ENCODE measurements at places on chromosomes 2 and 18.

- DNase-seq, result no peak
Observed at GRCh38 chr18:45528712-45529336, 86.5 kb upstream of the SLC14A2 start.

- no peak for DNase-seq
Observed at GRCh38 chr18:23587220-23587642, 925 bp upstream of the NPC1 start.

GRCh38 chr2:41966920-41967319, 80.9 kb upstream of the PKDCC start:
- no peak for DNase-seq

GRCh38 chr2:178265851-178266250, 71.5 kb downstream of the OSBPL6 start:
- no peak for DNase-seq

- no peak for DNase-seq
Observed at GRCh38 chr2:179460181-179460929, 195.7 kb upstream of the SESTD1 start.

DNA sequence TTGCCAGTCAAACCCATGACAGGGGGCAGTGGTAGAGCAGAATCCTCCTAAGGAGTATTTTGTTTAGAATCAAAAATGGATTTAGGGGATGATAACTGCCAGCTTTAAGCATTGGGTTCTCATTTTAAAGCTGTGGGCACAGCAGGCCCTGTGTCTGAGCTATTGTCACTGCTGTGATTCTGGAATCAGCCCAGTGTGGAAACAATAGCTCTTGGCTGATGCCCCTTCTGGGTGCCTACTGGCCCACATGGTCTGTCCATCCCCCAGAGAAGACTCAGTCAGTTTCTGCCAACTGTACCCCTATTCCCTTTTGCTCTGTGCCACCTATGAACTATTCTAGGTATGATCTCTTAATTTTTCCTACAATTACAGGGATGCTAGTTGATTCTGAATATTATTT, 91.7 kb upstream of the LRRTM1 start:
- DNase-seq, result no peak

- no peak for DNase-seq
Observed at GRCh38 chr2:164850235-164850634, 8.6 kb upstream of the COBLL1 start.

DNA sequence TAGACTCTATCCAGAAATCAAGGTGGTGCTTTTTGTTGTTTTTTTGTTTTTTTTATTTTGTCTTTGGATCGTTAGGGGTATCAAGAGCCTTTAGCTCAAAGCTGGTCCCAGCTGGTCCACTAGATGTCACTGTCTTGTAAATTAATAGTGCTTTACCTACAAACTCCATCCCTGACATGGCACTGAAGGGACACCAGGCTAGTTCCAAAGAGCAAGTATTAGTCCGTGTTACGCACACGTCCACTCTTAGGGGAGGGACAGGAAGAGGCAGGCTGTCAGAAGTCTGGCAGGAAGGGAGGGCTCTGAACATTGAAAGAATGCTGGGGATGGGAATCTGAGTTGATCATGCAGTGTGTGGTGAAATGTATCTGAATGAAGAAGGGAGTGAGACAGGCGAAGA, 85.9 kb upstream of the CCBE1 start:
- DNase-seq, result no peak

DNA sequence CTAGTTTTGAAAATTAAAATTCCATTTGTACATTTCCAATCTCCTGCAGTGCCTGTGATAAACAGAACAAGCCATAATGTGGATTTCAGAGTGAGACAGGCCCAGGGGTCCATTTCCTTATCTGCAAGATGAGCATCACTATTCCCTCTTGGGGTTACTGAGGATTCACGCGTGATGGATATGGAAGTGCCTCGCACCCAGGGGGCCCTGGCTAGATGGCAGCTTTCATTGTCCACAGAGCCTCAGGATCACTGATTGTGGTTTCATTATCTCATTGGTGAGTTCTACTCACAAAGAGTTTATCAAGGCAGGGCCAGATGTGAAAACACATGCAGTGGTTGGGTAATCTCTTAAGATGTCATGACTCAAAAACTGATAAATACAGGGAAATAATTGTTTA, 11.6 kb downstream of the CNGA3 start:
- DNase-seq, result no peak

- DNase-seq, result no peak
Observed at GRCh38 chr18:70662588-70662987, 373.7 kb downstream of the SOCS6 start.

DNA sequence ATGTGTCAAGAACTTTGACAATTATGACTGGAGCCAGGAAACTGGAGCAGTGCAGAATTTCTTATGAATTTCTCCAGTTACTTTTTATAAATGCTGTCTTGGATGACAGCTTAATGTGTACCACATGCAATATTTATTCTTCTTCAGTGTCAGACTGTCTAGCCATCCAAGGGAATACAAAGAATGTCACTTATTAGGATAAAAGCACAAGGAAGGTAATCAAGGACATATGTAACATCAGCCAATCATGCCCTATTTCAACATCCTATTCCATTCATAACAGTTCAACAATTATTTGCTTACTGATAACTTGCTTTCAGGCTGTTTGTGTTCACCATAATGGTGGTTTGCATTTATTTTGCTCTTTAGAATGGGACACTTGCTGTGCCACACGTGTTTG, 139.8 kb downstream of the OLA1 start:
- DNase-seq, result no peak

GRCh38 chr2:217279140-217279539, 419.3 kb upstream of the TNP1 start:
- no peak for DNase-seq

DNA sequence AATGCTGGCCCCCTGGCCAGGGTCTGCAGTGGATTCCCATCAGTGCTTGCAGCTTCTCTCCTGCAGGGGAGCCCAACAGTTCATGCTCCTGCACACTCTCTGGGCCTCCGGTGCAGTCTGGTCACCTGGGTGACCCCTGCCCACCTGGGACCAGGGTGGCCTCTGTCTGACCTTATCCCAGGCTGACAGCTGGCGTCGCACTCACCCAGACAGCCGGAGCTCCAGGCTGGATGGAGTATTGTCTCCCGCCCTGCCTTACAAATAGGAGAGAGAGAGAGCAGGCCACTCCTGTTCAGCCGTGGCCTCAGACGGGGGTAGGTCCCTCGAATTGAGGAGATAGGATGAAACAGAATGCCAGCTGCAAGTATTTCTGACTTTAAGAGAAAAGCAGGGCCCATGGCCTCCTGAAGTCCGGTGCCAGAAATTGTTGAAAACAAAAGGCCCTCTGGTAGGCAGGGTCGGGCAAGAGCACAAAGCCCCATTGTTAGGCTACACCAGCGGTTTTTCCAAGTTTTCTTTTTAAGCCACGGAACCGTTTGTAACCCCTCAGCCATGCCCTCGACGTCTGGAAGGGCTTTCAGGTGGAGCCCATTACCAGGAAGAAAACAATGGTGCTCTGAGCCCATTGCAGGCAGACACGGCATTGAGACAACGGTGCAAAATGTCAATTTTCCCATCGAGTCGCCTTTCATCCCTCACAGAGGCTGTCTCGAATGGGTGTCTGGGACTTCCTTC, 258.4 kb downstream of the BCL11A start:
- no peak for DNase-seq

DNA sequence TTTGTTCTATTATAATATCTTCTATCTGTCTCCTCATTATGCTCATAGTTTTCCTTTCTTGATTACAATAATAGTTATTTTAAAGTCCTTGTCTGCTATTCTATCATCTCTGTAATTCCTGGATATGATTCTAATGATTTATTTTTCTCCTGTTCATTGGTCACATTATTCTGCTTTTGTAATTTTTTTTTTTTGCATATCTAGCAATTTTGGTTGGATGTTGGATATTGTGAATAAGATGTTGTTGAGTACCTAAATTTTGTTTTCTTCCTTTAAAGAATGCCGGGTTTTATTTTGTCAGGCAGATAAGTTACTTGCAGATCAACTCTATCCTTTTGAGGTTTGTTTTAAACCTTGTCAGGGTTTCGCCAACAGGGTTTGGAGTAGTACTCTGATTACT, 25.2 kb downstream of the KATNAL2 start:
- DNase-seq, result no peak

- no peak for DNase-seq
Observed at GRCh38 chr2:38586931-38587330, 15.8 kb downstream of the HNRNPLL start.

GRCh38 chr2:112682101-112682500, 36.4 kb downstream of the SLC20A1 start:
- DNase-seq, result no peak

GRCh38 chr2:45256867-45257641, 247.8 kb upstream of the SIX2 start:
- no peak for DNase-seq

- no peak for DNase-seq
Observed at GRCh38 chr2:240891492-240892340, 4.2 kb downstream of the MAB21L4 start.

DNA sequence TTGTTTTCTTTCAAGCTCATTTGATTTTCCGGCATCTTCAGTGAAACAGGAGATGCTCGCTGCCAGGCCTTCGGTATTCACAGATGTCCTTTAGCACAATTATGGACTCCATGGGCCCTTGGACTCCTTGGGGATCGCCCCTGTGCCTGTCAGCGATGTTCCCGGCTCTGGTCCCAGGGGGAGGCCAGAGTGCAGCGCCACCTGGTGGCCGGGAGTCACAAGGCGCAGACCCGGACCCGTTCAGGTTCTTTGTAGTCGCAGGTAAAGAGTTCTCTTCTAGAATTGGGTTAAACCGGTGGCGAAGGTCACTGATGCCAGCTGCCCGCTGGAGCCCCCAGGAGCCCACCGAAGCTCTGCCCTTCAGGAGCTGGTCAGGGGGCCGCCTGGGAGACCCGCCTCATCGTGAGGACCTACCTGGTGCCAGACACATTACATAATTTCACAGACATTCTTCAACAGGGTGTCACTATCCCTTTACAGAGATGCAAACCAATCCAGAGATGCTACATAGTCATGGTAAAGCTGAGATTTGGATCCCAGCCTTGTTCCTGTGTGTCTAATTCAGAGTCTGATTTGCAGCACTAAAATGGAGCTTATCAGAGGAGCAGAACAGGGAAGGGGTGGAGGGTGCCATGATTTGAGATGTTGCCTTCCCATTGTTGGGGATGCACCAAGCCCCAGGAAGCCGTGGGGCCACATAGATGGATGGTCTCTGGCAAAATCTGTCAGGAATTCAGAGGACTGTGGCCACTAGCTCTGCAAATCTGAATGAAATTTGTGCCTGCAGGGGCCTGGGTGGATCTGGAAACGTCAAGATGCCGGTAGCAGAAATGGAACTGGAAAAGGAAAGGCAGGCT, 6.0 kb upstream of the INPP5D start:
- DNase-seq, result peak; percentile 67

DNA sequence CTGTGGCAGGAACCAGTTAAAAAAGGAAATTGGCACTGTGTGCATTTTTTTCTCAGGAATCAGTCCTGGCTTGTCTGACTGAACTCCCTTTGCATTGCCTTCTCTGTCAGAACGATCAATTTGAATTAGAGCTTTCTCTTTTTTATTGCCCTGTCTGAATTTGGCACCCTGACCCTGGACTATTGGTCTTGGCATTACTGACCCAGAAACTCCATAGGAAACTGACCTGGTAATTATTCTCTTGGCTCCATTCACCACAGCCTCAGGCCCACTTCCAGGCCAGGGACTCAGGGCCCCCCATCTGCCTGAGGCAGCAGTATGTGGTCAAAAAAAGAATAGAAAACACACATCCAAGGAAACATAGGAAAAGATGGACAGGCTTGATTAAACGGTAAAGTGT, 32.0 kb upstream of the CCDC88A start:
- DNase-seq, result no peak

GRCh38 chr18:3782901-3783300, 332.9 kb downstream of the TGIF1 start:
- DNase-seq, result no peak

GRCh38 chr18:36160959-36161371, 26.3 kb upstream of the MOCOS start:
- DNase-seq, result no peak

DNA sequence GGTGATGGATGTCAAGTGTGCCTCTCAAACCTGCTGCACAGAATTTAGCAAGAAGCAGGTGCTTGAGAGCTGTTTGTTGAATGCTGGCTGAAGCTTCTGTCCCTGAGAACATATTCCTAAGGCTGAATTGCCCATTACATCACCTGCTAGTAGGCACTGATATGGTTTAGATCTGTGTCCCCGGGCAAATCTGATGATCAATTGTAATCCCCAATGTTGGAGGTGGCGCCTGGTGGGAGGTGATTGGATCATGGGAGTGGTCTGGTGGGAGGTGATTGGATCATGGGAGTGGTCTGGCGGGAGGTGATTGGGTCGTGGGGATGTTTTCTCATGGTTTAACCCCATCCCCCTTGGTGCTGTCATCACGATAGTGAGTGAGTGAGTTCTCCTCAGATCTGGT, 128.0 kb downstream of the HRH4 start:
- DNase-seq, result no peak

DNA sequence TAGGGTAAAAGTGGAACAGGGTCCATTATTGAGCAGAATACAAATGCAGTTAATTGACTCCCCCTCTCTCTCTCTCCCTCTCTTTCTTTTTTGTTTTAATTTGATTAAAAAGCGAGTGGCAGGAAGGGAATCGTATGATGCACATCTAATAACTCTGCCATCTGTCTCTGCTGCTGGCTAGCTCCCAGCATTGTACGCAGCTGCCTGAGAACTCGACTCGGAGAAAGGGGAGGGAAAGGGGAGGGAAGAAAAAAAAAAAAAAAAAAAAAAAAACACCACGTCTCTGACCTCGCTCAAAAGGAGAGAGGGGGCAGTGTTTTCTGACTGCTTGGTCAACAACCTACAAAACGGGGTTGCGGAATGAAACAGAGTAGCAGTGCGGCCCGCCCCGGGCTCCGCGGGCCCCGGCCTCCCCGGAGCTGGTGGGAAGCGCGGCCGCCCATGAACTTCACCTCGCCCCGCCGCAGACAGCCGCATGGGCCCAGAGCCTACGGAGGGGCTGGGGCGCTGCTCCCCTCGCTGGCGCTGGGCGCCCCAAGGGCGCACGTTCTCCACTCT, 265.7 kb downstream of the TCF4 start:
- DNase-seq, result no peak

GRCh38 chr2:3110994-3111666, 266.5 kb downstream of the EIPR1 start:
- no peak for DNase-seq

- DNase-seq, result no peak
Observed at GRCh38 chr2:239273280-239274234, 127.3 kb downstream of the HDAC4 start.

GRCh38 chr2:158723921-158724802, 71.0 kb upstream of the DAPL1 start:
- DNase-seq, result no peak

DNA sequence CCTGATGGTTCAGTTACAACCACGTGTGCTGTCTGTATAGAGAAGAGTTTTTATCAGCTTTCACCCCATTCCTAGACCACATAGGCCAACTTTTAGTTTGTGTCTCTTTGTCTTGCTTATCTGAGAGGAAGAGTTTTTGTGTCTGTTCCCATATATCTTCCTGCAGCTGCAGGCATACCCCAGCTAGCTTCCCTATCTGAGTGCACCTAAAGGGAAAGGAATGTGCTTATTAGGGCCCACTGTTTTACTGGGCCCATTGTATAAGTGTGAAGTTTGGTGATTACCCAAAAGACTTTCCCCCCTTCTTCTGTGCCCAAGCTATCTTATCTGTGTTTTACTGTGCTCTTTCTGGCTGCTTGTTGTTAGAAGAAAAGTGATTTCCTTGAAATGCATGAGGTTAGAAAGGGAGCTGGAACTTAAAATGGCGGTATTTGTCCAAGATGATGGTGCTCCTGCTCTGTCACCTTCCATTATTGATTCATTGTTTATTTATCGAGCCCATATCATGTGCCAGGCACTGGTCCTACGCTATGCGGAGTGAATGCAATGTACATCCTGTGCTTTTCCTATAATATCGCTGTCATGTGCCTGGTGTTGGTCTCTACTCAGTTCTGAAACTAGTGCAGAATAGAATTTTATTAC, 57.2 kb downstream of the NYAP2 start:
- DNase-seq, result no peak

Measured in stimulated activated CD4-positive, alpha-beta T cell treated with anti-CD3 and anti-CD28 coated beads, Interleukin-1b, Interleukin-23, amount 100 ng/mL, for 24 hours (primary cell).